ENCODE measurements at places on chromosomes 16 and 17.

- peak; percentile 17 for DNase-seq
These were observed 323.0 kb upstream of the TBX2 start for GRCh38 chr17:61076621-61077031.

DNA sequence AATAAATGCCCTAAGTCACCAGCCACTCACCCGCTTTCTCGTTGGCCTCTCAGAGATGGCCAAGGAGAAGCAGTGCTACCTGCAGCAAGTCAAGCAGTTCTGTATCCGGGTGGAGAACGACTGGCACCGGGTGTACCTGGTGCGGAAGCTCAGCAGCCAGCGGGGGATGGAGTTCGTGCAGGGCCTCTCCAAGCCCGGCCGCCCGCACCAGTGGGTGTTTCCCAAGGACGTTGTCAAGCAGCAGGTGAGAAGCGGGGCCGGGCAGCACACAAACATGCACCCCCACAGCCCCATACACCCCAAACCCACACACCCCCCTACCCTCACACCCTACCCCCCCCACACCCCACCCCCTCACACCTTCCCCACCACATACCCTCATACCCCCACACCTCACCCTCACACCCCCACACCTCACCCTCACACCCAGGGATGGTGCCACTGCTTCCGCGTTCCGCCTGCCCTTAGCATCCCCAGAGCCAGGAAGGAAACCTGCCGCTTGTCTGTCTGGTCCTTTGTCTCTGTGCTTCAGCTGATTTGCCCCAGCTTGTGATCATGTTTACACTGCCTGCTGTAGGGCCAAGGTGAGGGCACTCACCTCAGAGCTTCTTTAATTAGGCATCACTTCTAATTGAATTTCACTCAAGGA, 41.9 kb upstream of the ENDOV start:
- no peak for DNase-seq

DNA sequence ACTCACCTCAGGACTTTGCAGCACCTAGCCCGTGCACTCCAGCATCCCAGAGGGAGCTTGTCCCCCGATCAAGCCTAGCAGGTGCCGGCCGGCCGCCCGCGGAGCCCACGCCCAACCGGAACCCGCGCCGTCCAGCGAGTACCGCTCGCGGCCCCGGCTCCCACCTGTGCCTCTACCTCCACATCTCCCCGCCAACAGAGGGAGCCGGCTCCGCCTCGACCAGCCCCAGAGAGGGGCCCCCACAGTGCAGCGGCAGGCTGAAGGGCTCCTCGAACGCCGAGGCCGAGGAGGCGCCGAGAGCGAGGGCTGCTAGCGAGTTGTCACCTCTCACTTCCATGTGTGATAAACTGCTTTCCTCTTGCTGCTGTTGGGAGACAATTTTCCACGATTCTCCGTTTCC, 41.1 kb upstream of the DHRS7B start:
- no peak for DNase-seq

GRCh38 chr17:82006468-82007227, 16.0 kb downstream of the CENPX start:
- no peak for DNase-seq

DNA sequence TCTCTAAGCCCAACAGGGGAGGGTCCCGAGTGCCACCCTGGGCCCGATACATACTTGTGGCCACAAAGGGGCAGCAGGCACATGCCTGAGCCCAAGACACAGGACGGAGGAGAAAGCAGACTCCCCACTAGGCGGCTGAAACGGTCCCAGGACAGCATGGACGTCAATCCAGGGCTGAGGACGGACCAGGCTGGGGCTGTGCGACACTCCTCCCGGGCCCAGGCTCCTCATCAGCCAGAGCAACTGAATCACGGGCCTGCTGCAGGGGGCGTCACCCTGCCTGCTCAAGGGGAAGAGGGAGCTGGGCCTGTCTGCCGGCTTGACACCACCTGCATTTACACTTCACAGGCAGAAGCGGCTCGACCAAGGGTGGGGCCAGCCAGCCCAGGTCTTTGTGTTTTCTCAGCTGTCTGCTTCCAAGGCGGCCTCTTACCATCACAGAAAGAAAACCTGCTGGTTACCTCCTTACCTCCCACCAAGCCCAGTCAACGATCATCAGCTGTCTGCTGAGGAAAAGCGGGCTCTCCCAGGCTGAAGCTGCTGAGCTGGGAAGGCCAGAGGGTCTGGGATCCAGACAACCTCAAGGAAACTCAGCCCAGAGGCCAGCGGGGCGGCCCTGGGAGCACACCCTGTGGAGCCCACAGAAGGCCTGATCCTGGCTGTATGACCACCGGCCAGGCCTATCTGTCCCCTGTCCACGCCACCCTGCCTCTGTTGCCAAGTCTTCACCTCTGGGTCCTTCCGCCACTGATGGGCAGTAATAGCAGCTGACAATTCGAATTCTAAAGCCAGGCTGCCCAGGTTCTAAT, 26.4 kb downstream of the KIFC3 start:
- peak; percentile 61 for DNase-seq

DNA sequence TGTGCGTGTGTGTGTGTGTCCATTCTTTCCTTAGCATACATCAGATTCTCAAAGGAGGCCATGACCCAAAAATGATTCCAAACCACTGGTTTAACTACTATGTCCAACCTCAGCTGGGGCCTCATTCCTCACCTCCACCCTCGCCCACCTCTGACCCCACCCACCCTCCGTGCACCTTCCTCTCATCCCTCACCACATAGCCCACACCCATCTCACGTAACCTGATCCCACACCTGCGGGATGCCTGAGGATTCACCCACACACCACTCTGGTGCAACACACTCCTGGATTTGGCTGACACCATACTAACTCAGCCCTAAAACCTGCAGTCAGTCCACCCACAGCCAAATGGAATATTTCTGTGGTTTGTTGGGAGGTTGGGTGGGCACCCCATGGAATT, 3.3 kb upstream of the CSNK2A2 start:
- DNase-seq = no peak

DNA sequence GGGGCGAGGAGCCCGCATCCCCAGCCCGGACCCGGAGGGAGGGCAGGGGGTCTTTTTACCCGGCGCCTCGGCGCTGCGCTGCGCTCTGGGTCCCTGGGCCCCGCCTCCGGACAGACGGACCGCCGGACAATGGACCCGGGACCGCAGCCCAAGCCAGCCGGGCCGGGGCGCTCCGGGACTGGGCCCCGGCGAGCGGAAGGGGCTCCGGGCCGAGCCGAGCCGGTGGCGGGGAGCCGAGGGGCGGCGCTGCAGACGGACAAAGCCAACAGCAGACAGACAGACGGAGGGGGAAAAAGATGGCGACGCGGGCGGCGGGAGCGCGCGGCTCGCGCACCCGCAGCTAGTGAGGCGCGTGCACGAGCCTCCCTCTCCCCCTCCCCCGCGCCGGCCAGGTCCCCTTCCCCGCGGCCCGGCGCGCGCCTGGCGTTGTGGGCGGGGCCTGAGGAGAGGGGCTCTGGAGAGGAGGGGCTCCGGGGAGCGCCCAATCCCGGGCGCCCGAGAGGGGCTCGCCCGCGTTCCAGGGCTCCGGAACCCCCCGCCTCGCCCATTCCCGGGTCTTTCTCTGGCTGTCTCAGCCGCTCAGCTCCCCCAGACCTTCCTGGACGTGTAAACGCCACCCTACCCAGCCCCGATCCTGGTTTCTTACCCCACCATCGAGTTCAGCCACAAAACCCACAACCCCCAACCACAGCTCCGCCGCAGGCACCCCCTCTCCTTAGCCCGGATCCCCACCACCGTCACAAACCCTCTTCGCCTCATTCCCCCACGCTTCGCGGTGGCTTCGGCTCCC, at the start of gene ZNF821:
ZNF821 (minus strand) TSS at position 334 of the 790 bp plus-strand sequence. CDS start 4,236 bp downstream, outside the sequence.
- DNase-seq = peak; percentile 84

- no peak for DNase-seq
These were observed 20.4 kb downstream of the TBX2 start for GRCh38 chr17:61420052-61420451.

GRCh38 chr17:3770466-3770865, 30.5 kb downstream of the ITGAE start:
- no peak for DNase-seq

GRCh38 chr16:4087099-4087885, 28.9 kb downstream of the ADCY9 start:
- DNase-seq = no peak

GRCh38 chr16:67814567-67814966, 7.9 kb downstream of the TSNAXIP1 start:
- DNase-seq = no peak

DNA sequence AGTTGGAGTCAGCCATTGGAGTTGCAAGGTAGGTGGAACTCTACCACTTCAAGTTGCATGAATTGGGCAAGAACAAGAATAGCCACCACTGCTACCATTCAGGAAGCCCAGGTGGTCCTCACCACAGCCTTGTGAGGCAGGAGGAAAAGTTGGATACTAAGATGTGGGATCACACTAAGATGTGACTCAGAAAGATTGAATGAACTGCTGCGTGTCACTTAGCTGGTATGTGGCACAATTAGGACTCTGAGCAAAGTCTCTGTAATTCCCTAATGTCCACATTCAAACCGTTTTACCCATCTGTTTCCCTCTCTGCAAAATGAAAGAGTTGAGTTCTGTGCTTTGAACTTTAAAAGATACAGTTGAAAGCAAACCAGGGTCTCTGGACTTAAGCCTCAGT, 44.7 kb upstream of the HS3ST3A1 start:
- DNase-seq = no peak

- DNase-seq = no peak
These were observed 113.3 kb downstream of the UTP18 start for GRCh38 chr17:51373489-51374152.

GRCh38 chr16:57475711-57476339, 10.5 kb downstream of the DOK4 start:
- DNase-seq = no peak

DNA sequence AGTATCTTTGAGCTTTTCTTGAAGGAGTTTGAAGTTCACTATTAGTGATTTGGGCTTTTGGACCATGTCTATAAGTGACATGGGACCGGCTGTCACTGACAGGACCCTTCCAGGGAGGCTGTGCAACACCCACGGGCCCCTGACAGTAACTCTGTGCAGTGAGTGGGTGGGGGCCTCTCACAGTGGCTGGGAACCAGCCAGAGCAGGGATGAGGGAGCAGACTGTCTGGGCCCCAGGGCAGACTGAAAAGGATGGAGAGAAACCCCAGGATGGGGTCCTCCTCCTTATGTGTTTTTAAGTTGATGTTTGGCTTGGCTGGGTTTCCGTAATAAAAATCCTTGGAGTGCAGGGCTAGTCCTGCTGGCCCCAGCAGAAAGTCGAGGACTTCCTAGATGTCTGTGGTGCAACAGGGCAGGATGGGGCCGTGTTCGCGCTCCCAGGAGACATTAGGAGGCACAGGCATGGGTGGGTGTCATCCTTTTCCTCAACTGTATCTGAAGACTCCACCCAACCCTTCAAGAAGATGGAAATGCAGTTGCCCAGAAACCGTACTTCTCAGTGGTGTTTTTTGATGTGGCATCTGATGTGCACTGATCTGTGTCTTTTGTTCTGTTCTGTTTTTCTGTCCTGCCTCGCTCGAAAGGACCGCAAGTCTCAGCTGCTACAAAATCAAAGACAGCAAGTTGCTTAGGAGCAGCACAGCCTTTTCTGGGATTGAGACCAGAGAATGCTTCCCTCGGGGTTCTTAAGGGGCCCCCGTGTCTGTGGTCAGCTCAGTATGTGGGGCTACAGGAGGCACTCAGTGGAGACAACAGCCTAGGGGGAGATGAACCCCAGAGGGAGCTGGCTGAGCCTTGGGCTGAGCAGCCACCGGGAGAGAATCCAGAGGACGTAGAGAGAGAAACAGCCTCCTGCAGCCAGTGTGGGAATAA, 24.2 kb downstream of the PLD6 start:
- no peak for DNase-seq

GRCh38 chr16:9311303-9311954, 220.0 kb downstream of the HAPSTR1 start:
- DNase-seq = peak; percentile 26

GRCh38 chr16:20107083-20107482, 33.4 kb upstream of the GPR139 start:
- no peak for DNase-seq

DNA sequence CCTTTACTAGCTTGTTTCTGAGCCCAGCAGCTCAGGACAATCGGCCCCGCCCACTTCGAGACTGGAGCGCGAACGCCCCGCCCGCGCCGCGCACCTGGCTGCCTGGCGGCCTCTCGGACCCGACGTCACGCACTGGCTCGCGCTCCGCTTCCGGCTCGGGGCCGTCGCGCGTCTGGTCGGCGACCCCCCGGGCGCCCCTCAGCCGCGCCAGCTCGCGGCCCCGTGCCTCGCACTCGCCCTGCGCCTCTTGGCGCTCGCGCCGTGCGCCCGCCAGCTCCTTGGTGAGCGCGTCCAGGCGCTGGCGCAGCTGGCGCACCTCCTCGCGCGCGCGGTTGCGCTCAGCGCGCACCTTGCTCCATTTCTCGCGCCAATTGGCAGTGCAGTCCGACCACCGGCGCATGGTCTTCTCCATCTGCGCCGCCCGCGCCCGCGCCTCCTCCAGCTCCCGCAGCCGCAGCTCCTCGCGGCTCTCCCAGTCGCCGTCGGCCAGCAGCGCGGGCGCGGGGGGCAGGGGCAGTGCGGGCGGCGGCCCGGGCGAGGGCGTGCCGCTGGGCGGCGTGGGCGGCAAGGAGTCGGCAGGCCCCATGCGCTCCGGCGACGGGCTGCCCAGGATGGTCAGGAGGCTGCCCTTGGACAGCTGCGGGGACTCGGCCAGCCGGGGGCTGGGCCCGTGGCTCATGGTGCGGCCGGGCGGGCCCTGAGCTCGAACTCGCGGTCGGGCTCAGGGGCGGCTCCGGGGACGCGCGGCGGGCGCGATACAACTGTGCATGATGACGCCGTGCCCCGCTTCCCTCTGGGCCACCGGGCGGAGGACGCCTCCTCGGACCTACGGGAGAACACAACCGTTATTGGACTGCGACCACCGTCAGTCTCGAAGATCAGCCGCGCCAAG, 7.6 kb downstream of the CCDC102A start:
- no peak for DNase-seq

- DNase-seq = no peak
These were observed 16.9 kb downstream of the ERN1 start for GRCh38 chr17:64113006-64113405.

GRCh38 chr17:12554251-12554650, 111.4 kb upstream of the MYOCD start:
- no peak for DNase-seq

Measured in pons (tissue), 1 donor.